Mesenchymal stem cell (in vitro differentiated cells and primary cell): ENCODE measurements at places on chromosomes 13 and 19.

- no peak for DNase-seq
Observed at GRCh38 chr19:19738564-19738963, 5.7 kb upstream of the ZNF14 start.

- DNase-seq, result no peak
Observed at GRCh38 chr13:90947976-90948375, 399.5 kb upstream of the MIR17HG start.

GRCh38 chr13:34003656-34004055, 185.7 kb downstream of the RFC3 start:
- DNase-seq, result no peak

DNA sequence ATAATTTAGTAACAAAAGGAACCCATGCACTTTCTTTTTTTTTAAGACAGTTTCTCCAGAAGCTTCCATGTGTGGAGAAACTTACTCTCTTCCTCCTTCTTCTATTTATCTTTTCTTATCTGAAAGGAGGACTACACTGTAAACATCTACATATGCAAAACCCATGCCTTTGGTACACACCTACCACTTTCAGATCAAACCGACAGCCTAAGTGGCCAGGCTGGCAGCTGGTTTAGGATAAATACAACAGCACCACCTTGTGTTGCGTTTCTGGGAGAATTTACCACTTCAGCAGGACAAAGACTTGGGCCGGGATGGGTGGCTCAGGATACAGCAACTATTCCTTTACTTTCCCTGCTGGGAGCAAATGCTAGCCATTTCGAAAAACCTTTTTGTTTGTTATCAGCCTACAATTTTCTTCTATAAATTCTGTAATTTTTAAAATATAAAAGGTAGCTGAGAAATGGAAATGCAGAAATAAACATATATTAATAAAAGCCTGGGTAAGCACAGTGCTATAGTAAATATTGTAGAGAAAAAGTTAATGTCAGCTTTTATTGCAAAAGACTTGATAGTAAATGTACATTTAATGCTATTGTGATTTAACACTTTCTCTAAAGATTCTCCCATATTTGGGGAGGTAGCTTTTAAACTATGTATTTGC, 94.0 kb upstream of the RFC3 start:
- DNase-seq, result peak; percentile 88

- DNase-seq, result peak; percentile 9
Observed at GRCh38 chr13:51267622-51268021, 45.4 kb downstream of the FAM124A start.

- no peak for DNase-seq
Observed at GRCh38 chr13:22061371-22061805, 390.5 kb downstream of the FGF9 start.

DNA sequence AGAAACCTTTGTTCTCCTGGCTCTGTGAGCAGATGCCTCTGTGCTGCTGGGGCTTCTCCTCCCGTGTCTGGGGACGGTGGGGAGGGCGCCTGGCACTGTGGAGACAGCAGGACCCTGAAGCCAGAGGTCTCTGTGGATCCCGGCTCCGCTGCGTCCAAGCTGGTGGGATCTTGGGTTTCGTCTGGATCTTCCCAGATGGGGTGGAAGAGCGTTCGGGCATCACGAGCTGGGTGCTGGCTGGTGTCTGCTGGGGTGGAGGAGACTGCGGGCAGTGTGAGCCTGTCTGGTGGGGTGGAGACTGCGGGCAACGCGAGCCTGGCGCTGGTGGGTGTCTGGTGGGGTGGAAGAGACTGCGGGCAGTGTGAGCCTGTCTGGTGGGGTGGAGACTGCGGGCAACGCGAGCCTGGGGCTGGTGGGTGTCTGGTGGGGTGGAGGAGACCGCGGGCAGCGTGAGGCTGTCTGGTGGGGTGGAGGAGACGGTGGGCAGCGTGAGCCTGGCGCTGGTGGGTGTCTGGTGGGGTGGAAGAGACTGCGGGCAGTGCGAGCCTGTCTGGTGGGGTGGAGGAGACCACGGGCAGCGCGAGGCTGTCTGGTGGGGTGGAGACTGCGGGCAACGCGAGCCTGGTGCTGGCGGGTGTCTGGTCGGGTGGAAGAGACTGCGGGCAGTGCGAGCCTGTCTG, 5.6 kb downstream of the TEX29 start:
- DNase-seq, result no peak

DNA sequence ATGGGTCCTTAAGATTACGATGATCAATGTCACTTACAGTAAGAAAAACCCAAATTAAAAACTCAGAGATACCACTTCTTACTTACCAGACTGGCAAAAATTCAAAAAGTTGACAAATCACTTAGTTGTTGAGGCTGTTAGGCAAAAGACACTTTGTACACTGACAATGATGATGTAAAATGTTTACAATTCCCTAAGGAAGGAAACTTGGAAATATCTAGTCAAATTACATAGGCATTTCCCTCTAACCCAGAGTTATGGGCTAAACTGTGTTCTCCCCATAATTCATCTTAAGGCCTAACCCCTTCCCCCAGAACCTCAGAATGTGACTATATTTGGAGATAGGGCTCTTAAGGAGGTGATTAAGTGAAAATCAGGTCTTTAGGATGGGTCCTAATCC, 12.0 kb downstream of the TGDS start:
- DNase-seq, result peak; percentile 57

DNA sequence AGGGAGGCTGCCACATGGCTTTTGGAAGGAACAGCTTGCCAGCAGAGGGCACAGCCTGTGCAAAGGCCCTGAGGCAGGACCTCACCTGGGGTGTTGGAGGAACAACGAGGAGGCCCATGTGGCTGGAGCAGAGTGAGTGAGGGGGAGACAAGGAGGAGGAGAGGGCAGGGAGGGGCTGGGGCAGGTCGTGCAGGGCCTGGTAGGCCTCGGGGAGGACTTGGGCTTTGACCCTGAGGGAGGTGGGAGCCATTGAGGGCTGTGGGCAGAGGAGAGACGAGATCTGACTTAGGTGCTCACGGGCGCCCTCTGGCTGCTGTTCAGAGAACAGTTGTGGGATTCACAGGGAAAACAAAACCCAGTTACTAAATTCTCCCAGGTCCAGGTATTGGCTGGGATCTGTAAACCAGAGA, 25.2 kb downstream of the ZNRF4 start:
- DNase-seq, result peak; percentile 15

DNA sequence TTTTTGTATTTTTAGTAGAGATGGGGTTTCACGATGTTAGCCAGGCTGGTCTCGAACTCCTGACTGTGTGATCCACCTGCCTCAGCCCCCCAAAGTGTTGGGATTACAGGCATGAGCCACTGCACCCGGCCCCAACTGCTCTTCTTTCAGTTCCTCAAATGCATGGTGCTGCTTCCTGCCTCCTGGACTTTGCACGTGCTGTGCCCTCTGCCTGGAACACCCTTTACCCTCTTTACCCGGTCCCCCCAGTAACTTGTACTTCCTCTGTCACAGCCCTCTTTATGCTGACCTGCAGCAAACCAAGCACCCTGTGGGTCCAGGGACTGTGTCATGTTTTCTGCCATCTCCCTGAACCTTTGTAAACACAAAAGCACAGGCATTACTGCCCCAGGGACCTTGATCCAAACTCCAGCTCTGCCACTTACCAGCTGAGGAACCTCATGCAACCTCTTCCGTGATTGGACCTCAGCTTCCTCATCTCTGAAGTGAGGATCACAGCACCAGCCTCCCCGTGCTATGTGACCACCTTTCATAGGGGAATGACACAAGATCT, 3.8 kb downstream of the BLVRB start:
- no peak for DNase-seq

GRCh38 chr19:35011737-35012682, 11.9 kb downstream of the GRAMD1A start:
- DNase-seq, result no peak

DNA sequence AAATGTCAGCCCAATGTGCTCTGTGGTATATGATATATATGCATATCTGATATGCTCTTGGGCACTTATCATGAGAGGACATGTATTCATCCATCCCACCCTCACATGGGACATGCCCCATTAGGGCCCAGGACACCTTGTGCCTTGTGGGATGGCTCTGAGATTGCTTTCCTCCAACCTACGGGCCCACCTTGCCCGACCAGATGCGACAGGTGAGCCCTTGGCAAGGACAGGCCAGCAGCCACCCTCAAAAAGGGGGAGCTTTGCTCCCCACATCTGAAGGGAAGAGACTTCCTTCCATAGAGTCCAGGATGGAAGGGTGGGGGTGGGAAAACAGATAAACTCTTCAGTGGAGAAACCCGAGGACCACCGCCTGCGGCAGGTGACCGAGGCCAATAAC, 58.6 kb downstream of the SLC7A1 start:
- no peak for DNase-seq

DNA sequence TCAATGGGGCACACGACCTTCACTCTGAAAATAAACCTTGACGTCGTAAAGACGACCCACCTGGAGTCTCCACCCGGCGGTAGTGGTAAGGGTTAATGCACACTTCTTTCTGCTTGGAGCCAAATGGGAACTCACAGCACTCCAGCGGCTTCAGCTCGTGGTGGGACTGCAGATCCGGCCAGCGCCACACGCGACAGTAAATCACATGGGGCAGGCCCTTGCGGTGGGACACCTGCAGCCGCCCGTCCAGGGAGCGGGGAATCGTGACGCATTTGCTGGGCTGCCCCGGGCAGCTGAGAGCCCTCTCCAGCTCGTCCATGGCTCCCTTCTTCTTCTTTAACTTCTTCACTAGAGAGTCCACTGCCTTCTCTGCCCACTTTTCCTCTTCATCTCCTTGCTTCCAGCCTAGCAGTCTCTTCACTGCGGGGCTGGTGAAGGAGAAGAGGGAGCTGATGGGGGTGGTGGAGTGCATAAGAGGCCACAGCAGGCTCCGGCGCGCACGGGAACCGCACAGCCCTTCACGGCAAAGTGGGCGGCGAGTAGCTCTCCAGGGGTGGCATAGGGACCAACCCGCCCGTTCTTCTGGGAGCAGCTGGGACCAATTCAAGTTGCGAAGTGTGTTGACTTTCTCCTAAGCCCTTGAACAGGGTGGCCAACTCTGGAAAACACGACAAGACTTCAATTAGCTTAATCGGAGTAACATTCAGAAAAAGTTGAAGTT, 40.7 kb downstream of the SMAD9 start:
- DNase-seq, result no peak

- DNase-seq, result peak; percentile 26
Observed at GRCh38 chr13:39317291-39317690, 279.0 kb downstream of the NHLRC3 start.

DNA sequence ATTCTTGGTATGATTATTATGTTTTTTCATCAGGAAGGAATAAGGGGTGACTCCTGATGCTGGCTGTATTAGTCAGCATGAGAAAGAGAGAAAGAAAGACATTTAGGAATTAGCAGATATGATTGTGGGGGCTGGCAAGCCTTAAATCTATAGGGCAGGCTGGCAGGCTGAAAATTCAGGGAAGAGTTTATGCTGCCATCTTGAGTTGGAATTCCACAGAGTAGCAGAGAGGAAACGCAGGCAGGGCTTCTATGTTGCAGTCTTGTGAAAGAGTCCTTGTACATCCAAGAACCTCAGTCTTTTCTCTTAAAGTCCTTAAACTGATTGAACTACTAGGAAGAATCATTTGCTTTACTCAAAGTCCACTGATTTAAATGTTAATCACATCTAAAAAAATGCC, 262.7 kb upstream of the SLC10A2 start:
- DNase-seq, result no peak

DNA sequence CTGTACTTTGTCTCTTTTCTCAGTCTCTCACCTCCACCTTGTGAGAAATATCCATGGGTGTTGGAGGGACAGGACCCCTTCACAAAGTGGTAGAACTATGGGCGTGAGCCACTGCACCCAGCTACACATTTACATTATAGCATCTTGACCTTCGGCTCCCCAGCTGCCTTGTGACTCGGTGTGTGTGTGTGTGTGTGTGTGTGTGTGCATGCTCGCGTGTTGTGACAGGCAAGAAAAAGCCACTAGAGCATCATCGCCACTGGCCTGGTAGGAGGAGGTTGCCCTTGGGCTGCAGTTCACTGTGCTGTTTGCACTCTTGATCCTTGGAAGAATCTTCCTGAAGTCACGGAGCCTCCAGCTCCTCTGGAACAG, 13.7 kb upstream of the ZNF888 start:
- DNase-seq, result no peak

DNA sequence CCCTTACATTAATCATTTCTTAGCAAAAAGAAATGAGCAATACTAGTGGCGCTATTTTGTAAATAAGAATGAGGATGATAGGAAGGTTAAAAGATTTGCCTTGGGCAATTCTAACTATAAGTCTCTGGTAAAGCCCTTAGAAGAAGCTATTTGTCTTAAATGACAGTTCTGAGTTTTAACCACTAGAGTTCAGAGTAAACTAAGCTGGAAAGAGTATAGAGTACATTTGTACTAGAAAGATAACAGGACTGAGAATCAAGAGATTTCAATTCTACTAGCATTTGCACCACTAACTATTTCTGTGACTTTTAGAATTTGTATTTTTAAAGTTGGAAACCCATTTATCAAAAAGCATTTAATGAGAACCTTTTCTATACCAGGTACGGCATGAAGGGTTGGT, 750.3 kb downstream of the OLFM4 start:
- no peak for DNase-seq
